Germinal center (tissue), 1 donor: ENCODE measurements at places on chromosomes 2 and 18.

DNA sequence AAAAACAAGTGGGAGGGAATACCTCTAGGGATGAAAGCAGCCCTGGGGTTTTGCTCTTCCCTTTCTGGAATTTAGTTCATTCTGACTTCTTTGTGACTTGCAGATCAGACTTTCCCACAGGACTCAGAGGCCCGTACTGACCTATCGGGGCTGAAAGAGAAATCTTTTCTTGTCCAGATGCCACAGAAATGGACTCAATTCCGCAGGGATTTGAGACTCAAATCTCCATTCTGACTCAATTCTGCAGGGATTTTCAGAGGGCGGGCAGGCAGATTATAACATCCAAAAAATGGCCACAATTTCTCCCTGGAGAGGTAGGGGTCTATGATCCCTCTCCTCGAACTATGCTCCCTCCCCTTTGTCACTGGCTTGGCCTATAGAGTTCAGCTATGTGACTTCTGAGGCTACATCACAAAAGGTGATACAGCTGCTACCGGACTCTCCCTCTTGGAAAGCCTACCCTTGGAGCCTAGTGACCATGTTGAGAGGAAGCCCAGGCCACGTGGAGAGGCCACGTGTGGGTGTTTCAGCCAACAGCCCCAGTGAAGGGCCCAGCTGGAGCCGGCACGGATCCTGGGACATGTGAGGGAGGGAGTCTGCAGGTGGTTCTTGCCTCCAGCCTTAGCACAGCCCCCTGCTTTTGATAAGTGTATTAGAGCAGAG lies 4.8 kb upstream of the EFHD1 start:
- no peak for DNase-seq

DNA sequence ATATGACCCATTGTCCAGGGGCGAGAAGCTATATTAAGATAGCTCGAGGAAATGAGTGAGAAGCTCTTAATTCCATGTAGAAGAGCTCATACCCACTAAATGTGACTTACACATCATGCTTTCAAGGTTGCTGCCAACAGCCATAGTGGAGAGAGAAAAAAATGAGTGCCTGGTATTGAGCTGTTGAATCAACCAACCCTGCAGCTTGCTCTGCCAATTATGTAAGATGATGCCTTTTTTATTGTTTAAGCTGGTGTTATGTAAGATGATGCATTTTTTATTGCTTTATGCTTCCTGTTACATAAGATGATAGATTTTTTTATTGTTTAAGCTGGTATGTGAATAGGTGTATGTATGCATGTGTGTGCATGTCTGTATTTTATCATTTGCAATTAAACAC lies 228.2 kb downstream of the CCDC178 start:
- no peak for DNase-seq

DNA sequence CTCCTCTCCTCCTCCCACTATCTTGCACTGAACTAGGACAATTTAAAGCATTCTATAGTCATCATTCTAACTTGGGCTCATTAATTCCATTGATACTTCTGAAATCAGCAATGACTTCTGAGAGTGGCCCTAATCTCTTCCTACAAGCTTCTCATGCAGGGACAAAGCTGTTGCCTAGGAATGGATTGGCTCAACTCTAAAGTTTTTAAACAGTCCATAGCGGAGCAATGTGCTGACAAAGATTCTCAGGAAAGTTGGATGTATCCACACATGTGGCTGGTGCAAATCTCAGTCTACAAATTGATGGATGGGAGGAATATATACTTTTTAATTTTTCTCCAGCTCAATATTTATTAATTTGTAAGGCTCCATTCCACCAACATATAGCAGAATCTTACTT lies 388.9 kb downstream of the SETBP1 start:
- no peak for DNase-seq

GRCh38 chr2:112839407-112840067 lies 3.0 kb upstream of the IL1B start:
- DNase-seq = no peak

- DNase-seq = no peak
Measured at GRCh38 chr2:10431797-10432196, 16.3 kb downstream of the ODC1 start.

DNA sequence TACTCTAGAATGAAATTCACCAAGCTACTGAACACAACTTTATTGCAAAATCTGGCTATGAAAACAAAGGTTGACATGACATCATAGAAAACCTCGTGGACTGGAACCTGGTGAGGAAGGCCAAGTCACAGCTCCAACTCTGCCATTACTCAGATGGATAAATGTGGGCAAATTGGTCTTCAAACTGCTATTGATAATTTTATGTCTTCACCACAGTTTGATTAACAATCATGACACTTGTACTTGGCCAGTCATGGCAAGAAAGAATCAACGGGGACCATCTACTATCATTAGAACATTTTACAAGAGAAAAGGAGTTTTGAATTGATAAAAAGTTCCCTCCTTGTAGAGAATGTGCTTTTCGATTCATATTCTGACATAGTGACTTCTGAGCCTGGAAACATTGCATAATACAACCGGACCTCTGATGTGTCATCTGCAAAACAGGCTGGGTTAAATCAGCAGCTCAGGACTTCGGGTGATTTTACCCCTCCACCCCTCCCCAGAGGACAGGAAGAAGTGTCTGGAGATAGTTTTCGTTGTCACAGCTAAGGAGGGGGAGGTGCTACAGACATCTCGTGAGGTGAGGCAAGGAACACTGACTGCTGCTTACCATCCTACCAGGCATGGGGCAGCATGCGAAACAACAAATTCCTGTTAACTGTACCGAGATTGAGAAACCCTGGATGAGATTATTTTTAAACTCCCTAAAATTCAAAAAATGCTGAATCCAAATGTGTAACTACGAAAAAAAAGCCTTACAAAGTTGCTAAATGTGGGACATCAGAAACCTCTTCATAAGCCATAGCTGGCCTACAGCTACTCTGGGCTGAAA lies 8.4 kb downstream of the L3MBTL4 start:
- no peak for DNase-seq

DNA sequence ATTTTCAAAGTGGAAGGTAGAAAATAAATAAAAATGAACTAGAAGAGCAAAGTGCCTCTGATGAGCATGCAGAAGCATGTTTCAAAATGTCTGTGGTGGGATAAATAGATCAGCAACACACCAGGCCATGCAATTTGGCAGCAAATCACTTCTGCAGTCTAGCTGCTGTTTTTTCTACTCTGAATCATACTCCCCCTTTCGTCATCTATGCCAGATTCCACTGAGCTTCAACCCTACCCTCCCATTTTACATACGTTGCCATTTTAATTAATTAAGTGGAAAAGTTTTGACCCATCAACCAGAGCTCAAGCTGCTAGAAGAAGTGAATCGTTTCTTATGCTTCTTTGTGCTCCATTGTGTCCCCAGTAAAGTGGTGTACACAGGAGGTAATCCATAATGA lies 79.3 kb downstream of the NRXN1 start:
- no peak for DNase-seq

DNA sequence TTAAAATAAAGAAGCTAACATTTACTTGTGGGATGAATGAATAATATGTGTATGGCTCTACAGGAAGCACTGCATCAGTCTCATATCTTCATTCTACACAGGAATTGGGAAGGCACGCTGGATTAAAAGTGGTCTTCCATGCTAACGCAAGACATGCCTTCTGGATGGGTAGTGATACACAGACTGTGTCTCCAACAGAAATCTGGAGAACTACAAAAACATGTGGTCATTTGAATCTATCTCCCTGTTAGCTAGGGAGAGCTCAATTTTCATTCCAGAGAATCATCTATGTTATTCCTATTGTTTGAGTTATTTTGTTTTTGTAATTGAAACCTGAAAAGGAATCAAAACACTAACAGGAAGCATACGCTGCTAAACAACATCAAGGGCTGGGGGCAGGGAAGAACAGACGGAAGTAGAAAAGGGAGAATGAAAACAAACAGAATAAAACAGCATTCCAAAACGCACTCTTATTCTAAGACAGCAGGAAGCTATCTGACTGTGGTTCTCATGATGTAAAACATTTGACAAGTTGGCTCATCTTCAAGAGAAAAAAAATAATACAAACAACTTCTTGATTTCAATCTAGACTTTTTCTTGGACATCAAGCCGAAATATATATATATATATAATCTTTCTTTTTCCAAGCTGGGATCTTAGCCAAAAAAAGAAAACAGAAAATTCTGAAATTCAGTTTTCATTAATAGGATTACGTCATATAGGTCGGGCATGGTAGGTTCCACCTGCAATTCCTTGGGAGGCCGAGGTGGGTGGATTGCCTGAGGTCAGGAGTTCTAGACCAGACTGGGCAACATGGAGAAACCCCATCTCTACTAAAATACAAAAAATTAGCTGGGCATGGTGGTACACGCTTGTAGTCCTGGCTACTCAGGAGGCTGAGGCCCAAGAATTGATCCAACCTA lies 31.5 kb upstream of the ASNSD1 start:
- no peak for DNase-seq

- no peak for DNase-seq
Measured at GRCh38 chr18:79798999-79799370, 1.2 kb downstream of the KCNG2 start.

DNA sequence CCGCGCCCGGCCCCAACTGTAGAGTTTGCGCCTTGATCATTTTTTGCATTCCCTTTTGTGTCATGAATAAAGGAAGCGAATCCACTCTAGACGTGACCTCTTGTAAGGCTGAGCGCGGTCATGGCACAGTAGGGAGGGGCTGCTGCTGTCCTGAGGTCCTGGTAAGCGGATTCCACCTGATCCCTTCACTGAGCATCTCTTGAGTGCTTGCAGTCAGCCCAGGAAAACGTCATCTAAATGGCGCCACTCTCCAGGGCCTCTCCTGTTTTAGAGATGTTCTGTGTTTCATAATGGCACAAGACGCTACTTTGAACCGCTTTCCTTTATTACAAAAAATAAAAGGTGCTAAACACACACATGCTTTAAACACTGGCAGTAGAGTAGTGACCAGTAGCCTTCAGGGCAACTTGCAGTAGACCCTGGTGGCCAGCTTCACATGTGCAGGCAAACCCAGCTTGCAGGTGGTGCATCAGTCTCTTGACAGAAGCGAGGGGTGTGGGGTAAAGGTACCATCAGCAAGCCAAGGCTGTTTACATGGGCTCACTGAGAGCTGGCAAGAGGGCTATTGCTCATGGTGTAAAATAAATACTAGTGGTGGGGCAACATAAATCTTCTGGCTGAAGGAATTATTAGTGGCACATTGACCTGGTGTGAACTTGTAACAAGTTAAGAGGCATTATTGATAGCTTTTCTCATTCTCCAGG lies 43.0 kb upstream of the ACKR3 start:
- DNase-seq = no peak

DNA sequence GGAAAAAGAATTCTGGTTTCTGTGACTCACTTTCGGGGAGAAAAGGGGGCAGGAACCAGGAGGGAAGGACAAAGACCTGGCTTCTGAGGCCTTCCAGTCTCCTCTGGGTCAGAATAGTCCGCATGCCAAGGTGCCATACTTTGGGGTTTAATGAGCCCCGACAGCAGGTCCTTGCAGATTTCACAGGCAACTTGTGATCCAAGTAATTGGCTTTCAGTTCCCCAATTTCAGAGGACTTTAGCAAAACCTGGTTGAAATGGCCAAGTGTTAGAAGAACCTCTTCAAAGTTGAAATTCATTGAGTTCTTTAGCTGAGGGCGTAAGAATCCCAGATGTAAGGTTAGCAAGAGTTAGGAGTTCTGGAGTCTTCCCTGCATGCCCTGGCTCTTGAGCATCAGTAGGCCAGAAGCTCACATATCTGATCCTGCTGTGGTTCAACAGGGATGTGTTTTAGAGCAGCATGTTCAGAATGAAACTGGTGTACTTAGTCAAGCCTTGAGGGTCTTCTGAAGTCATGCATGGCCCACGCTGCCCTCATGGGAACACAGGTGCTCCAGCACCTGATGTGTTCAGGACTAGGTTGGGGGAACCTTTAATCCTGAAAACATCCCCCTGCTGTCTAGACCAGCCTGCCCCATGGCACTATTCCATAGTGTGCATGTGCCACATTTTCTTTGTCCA lies 143.0 kb downstream of the NUP35 start:
- DNase-seq = peak; percentile 3

DNA sequence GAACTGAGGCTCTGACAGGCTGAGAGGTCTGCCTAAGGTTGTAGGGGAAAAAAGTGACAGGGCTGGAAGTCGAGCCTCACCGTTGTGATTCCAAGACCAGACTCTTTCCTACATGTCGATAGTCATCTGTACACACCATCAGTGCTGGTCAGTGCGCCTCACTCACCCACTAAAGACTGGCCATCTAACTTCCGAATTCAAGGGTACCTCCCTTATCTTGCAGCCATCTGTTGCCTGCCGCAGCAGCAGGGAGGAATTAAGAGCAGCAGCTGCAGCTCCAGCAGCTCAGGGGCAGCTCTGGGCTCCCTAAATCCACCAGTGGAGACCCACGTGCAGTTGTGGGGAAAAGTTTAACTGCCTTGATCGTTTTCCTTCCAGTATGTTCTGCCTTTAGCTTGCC lies 32.6 kb upstream of the GPR39 start:
- DNase-seq = no peak

- no peak for DNase-seq
Measured at GRCh38 chr2:161981679-161982250, 92.2 kb downstream of the DPP4 start.

DNA sequence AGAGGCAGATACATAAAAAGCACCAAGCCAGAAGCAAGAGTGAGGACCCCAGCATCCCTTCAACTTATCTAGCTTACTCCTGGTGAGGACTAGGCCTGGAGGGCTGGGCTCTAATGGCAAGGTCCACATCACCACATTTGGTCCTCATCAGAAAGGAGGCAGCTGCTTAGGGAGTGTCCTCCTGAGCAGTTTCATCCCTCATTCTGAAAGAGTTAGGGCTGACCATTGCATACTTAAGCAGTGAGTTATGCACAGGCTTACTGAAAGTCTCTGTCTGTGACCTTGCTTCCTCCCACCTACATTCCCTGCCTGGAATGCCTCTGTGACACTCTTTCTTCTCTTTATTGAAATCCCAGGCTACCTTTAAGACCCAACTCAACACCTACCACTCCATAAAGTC lies 301.8 kb upstream of the ACVR2A start:
- no peak for DNase-seq

DNA sequence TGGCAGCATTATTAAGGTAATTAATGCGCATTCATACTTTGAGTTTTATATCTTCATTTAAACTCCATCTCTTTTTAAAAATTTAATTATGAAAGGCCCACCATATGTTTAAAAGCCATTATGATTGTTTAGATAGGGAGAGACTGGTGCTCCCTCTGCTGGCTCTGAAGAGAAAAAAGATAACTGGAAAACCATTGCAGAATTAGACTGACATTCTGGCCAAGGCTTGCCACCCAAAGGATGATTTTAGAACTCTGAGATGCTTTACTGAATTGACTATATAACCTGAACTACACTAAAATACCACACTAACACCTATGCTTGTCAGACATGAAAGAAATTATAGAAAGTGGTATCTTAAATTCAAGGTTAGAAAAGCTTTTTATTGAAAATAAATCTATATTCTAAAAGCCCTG lies 127.6 kb upstream of the SPOPL start:
- DNase-seq = peak; percentile 6

DNA sequence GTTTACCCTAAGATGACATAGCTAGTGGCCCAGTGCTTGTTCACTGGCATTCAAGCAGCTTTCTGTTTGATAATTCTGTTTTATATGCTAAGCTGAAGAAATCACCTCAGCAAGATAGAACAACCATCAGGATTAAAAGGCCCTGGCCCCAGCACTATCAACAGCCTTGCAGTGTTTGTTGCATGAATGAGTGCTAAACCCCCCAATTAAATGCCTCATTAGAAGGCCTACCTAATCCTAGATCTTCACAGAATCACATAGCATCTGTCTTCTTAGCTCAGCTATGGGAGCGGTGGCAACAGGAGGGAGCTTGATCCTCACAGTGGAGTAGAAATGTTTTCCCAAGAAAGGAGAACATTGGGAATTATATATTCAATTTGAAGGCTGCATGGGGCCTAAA lies 194.1 kb upstream of the HNMT start:
- no peak for DNase-seq
